ENCODE measurements at places on chromosomes 6 and 20.

DNA sequence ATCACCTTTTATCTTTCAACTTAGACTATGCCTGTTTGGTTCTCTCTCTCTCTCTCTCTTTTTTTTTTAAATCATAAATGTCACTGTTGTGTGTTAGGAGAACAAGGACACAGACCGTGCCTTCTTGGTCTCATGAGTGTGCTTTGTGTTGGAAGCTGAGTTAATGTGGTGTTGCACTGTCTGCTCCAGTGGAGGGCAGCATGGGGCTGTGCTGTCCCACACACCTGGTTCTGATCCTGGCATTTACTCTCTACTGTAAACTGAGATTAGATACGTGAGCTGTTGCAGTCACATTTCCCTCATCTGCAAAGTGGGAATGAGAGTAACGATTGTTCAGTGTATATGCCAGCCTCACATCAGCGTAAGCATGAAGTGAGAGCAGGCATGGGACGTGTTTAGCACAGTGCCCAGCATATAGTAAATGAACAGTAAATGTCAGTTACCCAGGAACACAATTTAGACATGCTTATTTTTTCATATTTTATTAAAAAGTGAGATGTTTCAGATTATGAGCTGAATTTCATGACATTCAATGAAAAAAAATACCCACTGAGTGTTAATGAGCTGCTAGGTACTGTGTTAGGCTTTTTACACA is 161.1 kb downstream of the FARS2 start:
- peak; percentile 62 for DNase-seq

GRCh38 chr6:36793296-36793912 is 45.8 kb downstream of the CPNE5 start:
- DNase-seq: no peak

DNA sequence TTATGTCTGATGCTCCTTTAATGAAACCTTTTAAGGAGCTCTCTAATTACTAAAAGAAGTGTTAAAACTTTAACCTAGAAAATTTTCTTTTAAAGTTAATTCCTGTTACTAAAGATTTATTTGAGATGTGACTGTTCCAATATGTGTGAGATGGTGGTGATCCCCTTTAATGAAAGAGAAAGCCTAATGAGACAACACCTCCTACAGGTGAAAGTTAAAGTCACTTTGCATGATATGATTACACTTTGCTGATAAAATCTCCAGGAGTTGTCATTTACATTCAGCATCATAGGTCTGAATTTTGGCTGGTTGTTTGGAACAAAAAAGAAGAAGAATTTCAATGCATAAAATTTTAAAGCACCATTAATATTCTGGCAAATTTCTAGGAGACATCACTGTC is 307.4 kb downstream of the TRDN start:
- no peak for DNase-seq

- DNase-seq: no peak
These were observed 193.1 kb downstream of the DLL1 start for GRCh38 chr6:170097505-170098427.

GRCh38 chr20:4633780-4634179 is 87.9 kb upstream of the PRND start:
- peak; percentile 93 for DNase-seq

- peak; percentile 75 for DNase-seq
These were observed 107.8 kb downstream of the ZFP64 start for GRCh38 chr20:52083627-52084232.

GRCh38 chr6:72955666-72956065 is 269.6 kb downstream of the KHDC1L start:
- no peak for DNase-seq

DNA sequence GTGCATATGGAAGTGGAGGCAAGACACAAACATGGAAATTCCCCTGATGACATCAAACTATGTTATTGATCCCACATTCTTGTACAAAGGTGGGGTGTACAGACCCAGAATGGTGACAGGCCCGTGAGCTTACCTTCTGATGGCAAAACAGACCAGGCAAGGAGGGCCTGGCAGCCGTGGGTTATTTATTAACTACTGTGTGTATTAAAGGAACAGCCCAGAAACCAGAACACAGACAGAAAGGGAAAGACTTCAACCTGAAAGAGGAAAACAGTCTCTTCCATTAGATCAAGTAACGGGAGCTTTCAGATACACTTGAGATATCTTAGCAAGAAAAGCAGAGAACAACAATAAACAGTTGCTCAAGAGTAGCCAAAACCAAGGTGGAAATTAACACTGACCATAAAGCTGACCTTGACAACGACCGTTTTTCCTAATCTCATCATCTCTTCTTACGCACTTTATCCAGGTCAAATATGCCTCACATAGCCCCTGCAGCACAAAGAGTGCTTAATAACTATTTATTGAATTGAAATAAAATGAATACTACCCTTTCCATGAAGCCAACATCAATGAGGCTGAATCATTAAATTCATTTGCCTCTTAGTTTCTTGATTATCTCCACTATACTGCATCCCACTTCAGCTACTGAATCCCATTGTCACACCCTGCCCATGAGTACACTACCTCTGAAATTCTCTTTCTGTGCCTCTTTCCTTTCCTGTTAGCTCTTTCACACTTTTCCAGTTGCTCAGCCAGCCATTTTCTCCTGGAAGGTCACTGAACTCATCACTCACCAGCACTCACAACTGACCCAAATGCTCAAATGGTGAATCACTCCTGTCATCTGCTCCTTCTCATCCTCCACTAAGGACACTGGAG is 67.4 kb downstream of the MOXD1 start:
- DNase-seq: peak; percentile 93

DNA sequence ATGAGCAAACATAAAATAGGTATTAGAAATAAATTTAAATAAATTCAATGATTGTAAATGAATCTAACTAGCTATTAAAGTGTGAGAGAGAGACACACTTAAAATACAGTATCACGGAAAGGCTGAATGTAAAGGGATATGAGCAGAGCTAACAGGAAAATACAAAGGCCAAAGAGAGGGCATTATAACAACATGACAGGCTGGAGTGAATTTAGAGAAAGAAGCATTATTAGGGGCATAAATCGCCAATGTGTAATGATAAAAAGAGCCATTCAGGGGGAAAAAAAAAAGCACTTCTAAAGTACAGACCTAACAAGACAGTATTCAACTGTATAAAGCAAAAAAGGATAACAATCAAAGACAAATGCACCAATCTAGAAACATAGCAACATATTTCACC is 28.1 kb downstream of the DACT2 start:
- DNase-seq: no peak

DNA sequence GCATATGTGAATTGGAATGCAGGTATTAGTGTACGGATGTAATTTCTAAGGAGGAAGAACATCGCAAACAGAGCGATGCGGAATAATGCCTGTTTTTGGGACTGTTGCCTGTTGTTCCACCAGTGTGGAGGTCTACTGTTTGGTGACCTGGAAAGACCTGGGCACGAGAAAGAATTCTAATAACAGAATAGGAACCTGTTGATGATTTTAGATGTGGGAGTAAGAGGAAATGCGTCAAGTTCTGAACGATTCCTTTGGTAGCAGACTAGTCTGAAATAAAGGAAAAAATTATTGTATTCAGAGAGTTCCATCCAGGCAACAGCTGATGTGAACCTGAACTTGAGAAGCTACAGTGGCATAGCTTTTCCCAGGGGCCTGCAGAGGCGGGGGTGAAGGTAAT is 192.1 kb downstream of the DTNBP1 start:
- DNase-seq: no peak

Measured in IMR-90 (cell line).